Purkinje cell (primary cell): ENCODE measurements at places on chromosomes 5 and 9. TPM values are rescaled to one million over a fixed set of nuclear protein-coding genes. Genes with fewer than 3 reads are reported as not detected.

TLE1 gene
- polyA plus RNA-seq, result 12.0 and 15.4 TPM in 2 replicates

FOXD1 gene
- 0.15 TPM in 1 of 2 replicates, not detected in the other for polyA plus RNA-seq

GFI1B gene
- polyA plus RNA-seq, result not detected in 2 replicates

SKP1 gene
- polyA plus RNA-seq, result 2,494 and 3,378 TPM in 2 replicates

LHX2 gene
- polyA plus RNA-seq, result 3.3 TPM in 1 of 2 replicates, not detected in the other

POU5F2 gene
- polyA plus RNA-seq, result 0.14 and 0.31 TPM in 2 replicates

CAVIN4 gene
- 0.11 and 0.17 TPM in 2 replicates for polyA plus RNA-seq

ESM1 gene
- polyA plus RNA-seq, result not detected in 2 replicates

GDNF gene
- not detected in 2 replicates for polyA plus RNA-seq

STK32A gene
- polyA plus RNA-seq, result 12.5 and 12.6 TPM in 2 replicates

PTGDS gene
- polyA plus RNA-seq, result 67.9 and 135 TPM in 2 replicates

CDH6 gene
- polyA plus RNA-seq, result 14.3 and 22.3 TPM in 2 replicates

KIF27 gene
- polyA plus RNA-seq, result 5.7 and 9.6 TPM in 2 replicates

C9orf153 gene
- polyA plus RNA-seq, result 0.14 and 0.98 TPM in 2 replicates

MAMDC4 gene
- polyA plus RNA-seq, result 0.12 and 0.14 TPM in 2 replicates
